ENCODE measurements at places on chromosomes 2 and 18. TPM values are rescaled to one million over a fixed set of nuclear protein-coding genes. Genes with fewer than 3 reads are reported as not detected.

The GPR45 gene
- 0.43 TPM for total RNA-seq

DNA sequence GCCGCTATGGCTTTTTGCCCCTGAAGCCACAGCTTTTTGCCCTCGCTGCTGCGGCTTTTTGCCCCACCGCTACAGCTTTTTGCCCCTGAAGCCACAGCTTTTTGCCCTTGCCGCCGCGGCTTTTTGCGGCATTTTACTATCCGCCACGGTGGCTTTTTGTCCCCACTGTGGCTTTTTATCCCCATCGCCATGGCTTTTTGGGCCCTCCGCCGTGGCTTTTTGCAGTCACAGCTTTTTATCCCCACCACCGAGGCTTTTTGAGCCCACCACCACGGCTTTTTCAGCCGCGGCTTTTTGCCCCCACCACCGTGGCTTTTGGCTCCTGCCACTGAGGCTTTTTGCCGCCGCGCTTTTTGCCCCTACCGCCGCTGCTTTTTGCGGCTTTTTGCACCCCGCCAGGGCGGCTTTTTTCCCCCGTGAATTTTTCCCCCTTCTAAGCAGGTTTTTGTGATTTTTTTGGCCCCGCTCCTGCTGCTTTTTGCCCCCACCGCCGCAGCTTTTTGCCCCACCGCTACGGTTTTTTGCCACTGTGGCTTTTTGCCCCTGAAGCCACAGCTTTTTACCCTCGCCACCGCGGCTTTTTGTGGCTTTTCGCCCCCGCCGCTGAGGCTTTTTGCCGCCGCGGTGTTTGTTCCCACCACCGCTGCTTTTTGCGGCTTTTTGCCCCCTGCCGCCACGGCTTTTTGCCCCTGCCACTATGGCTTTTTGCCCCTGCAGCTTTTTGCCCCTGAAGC, 2797.2 kb upstream of the TEKT4 start:
- no peaks in the 10 kb centered on the region for H3K27me3 ChIP-seq
- H3K4me1 ChIP-seq, result no peaks in the 10 kb centered on the region
- no peak for DNase-seq
- no peak overlapping the region for H3K4me3 ChIP-seq
- H3K36me3 ChIP-seq, result no peaks in the 10 kb centered on the region

The ANKRD30B gene
- total RNA-seq, result not detected

GRCh38 chr2:66555091-66555490, 120.2 kb downstream of the MEIS1 start:
- H3K27ac ChIP-seq, result peak overlapping the region; percentile 78
- no peaks in the 10 kb centered on the region for H3K27me3 ChIP-seq
- DNase-seq, result peak; percentile 20
- H3K4me3 ChIP-seq, result peak overlapping the region; percentile 63
- H3K36me3 ChIP-seq, result no peaks in the 10 kb centered on the region

DNA sequence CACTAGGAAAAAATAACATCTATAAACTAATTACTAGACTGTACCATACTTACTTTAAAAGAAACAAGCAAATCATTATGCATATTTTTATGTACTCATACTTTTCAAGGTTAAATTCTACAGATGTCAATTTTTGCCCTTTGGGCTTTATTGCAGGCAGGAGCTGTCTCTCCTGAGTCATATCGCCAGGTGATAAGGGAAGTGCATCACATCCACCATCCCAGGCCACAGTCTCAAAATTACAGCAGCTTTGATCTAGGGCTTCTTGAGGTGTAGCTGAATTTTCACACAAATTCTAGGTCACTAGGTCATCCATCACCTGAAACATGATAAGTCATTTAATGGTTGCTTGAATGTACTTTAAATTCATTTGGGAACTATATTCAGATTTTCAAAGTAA, 38.4 kb upstream of the FRZB start:
- H3K27me3 ChIP-seq, result no peaks in the 10 kb centered on the region
- H3K4me3 ChIP-seq, result no peak overlapping the region
- H3K36me3 ChIP-seq, result peaks cover 7% of the 10 kb centered on the region
- no peak for DNase-seq
- H3K4me1 ChIP-seq, result no peaks in the 10 kb centered on the region
